ENCODE measurements at places on chromosomes 4 and X. TPM values are rescaled to one million over a fixed set of nuclear protein-coding genes. Genes with fewer than 3 reads are reported as not detected.

Gene NAA11
- total RNA-seq = not detected

Gene HGFAC
- total RNA-seq = not detected

Gene NRK
- not detected for total RNA-seq

Gene OPRPN
- not detected for total RNA-seq

Gene NHSL2
- total RNA-seq = 0.46 TPM
